Tibial nerve (tissue), 4 donors: ENCODE measurements at places on chromosomes 3 and 15. TPM values are rescaled to one million over a fixed set of nuclear protein-coding genes. Genes with fewer than 3 reads are reported as not detected.
A peak's percentile ranks its signal among the peaks of the same experiment; 100 is the strongest.

DNA sequence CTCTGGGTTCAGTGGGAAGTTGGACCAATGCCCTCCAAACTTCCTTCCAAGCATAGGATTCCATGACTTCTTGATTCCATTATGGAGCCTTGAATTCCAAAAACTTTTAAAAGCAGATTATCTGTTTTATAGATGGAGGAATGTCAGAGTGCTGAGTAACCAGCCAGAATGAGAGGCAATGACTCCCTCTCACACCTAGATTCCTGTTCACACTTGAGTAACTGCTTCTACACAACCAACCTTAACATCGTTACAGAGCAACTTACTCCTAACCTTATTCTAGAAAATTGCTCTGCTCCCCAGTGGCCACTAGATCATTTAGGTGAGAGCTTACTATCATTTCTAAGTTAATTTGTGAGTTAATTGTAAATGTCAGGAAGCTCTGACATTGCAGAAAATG is 24.2 kb upstream of the NR2F2 start:
- DNase-seq, result no peak

DNA sequence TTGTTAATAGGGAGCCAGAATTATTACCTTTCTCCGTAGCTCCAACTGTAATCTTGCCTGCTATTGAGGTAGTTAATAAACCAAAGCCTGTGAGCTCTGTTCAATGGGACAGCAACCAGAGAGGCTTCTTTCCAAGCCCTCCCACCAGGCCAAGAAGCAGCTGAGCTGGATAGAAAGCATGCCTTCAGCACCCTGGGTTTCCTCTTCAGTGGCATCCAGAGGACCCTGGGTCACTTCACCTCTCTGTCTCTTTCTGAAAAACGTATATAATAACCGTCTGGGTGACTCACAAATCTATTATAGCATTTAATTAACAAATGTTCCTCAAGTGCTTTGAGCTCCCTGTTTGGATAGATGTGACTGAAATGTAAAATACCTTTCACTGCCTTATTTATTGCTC is 420.0 kb downstream of the LPP start:
- DNase-seq, result no peak

- no peak for DNase-seq
These were observed 37.9 kb upstream of the CTSH start for GRCh38 chr15:78982736-78983135.

DNA sequence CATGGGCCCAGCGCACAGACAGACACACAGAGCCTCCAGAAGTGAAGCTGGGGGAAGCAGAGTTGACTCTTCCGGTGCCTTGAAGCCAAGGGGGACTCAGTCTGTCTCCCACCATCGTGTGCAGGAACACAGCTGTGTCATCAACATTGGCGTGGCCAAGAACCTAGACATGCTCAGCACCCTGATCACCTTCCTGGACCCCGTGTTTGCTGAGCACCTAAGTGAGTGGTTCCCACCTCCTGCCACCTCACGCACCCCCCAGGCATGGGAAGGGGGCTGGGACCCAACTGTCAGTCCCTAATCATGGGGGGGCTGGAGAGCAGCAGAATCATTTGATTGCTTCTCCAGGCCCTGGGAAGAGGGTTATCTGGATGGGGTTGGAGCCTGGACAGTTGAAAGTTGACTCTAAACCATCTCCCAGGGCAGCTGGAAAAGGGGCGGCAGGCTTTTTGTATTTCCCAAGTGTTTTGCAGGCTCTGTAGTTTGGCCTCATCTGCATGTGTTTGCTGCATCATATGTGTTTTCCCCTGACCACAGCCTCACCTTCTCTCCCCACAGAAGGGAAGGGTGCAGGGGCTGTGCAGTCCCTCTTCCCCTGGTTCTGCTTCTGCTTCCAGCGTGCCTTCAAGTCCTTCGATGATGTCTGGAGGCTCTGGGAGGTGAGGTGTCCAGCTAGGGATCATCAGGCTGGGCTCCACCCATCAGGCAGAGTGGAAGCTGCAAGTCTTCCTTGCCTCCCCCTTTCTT is 12.8 kb downstream of the TBC1D21 start:
- DNase-seq, result no peak

DNA sequence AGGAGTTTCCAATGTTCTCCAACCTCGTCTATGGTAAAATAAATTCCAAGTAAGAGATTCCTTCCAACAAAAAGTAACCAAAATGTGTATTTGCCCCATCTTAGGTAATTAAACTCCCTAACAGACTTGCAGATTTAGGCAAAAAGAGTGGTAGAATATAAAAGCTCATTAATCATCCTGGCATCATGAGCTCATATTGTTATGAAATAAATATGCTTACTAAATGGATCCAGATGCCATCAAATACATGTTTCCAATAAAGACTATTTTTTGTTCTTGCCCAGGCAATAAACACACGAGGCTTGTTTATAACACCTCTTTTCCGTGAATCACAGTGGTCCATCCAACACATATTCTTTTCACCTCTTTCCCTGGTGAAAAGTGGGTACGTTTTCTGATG is 189.4 kb downstream of the THSD4 start:
- no peak for DNase-seq

DNA sequence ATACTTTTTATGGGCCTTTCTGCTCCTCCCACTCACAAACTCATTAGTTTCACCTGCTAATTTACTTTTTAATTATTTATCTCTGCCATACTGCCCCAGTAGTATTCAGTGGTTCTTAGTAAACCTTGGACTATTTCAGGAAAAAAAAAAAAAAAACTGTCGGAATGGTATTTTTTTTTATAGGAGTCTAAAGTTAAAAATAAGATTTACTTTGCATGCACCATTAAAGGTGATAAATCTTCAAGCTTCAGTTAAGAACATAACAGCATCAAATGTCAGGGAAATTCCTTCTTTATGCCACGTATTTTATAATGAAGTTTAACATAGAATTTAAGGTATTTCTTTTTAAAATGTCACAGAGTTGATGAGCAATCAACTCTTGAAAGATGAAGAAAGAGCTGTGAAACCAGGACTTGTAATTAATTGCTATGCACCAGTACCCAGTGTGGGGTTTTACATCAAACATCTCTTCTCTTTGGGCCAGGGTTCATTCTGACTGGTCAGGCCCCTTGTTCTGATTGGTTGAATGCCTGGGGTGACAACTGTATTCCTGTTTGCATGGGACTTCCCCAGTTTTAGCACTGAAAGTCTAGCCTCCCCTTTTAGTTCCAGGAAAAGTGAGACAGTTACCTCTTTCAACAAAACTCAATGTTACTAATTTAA is 40.3 kb upstream of the PTPRG start:
- DNase-seq, result no peak

DNA sequence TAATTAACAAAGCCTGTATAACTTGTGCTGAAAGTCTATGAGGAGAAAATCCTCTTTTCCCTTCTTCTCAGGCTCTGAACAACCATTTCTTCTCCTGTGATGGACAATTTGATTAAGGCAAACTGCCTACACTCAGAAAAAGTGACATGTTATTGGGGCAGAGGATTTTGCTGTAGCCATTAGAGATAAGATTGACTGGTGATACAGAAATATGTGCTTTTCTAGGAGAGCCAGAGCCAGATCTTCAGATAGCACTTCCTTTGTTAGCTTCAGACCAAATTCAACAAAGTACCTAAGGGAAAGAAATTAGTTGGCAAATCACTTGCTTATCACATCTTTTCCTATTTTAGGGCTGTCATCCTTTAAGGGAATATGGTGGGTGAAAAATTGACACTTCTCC is 259.9 kb downstream of the ARPP21 start:
- DNase-seq, result no peak

DNA sequence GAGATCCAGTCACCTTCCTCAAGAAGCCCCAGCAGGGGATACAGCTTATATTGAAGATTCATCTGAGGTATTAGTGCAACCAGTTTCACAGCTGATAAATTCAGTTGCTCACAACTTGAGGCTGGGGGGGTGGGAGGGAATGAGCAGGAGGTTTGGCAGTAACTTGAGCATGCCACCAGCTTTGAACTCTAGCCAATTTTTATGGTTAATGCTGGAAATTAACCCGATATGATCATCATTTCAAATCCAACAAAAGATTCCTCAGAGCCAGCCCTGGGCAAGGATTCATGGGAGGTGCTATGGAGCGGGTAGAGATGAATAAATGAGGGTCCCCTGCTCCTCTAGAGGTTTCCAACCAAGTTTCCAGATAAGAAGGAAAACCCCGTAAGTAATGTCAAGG is 73.1 kb upstream of the HES1 start:
- no peak for DNase-seq

Gene BLM
- 1.2 TPM for total RNA-seq

GRCh38 chr15:68525815-68526214 is 53.0 kb upstream of the CORO2B start:
- DNase-seq, result no peak

DNA sequence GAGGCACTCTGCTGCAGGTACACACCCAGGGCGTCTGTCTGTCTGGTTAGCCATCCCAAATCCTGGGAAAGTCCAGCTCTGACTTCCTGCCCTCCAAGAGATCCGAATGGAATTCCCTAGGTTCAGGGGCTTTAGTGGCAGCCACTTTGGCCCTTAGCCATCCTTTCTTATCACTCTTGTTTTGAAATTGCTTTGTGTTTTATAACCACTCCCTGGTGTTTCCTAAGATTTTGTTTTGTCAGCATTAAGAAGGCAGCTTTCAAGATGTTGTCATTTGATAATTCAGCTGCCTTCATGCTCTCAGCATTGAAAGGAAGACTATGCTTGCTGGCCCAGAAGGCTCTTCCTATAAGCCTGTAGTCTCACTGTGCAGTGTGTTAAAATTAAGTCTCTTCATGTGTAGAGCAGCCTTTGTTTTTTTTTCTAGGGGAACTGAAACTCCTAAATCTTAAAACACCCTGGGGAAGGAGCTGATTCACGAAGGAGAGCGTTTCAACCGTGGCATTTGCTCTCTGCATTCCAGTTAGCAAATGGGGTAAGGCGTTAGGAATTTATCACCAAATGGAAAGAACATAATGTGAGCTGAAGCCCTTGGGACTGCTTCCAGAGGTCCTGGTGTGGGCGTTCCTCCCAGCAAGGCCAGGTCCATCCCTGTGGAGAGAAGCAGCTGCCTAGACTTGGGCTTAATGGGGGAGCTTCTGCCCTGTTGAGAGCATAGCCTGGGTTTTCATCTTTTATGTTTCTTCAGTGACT is 14.2 kb upstream of the CLEC3B start:
- peak; percentile 62 for DNase-seq

Gene SEMA3B
- total RNA-seq, result 334 TPM

GRCh38 chr3:146177519-146177918 is 16.5 kb upstream of the PLOD2 start:
- peak; percentile 40 for DNase-seq

DNA sequence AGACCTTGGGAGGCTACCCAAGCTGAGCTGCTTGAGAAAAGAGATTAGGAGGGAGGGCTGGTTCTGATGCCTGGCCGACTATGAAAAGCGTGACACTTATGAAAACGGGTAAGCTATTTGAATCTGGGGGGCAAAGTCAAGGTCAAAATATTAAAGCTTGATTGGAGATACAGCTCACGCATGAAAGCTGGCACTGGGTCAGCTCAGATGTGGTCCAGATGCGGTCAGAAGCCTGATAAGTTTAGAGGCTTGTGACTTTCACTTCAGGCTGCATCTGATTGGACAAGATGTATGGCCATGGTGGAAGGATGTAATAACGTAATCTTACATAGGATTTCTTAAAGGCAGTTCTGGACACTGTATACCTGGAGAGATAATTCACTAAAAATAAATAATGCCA is 690.3 kb downstream of the NTRK3 start:
- DNase-seq, result no peak

- no peak for DNase-seq
These were observed 9.2 kb upstream of the GRIP2 start for GRCh38 chr3:14549256-14549919.

Gene FSD2
- 0.20 TPM for total RNA-seq
